Brain pericyte (primary cell): ENCODE measurements at places on chromosomes 6 and 20.

- DNase-seq = no peak
Measured at GRCh38 chr20:53865901-53866793, 204.2 kb downstream of the BCAS1 start.

DNA sequence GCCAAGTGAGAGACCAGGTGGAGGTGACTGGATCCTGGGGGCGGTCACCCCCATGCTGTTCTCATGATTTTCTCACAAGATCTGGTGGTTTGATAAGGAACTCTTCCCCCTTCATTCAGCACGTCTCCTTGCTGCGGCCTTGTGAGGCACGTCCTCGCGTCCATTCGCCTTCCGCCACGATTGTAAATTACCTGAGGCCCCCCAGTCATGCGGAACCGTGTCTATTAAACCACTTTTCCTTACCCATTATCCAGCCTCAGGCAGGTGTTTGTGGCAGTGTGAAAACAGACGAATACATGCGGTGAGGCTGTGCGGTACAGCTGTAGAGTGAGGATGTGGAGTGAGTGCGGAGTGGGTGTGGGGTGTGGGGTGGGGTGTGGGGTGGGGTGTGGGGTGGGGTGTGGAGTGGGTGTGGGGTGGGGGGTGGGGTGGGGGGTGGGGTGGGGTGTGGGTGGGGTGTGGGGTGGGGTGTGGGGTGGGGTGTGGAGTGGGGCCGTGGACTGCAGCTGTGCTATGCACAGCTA lies 12.1 kb upstream of the NTSR1 start:
- DNase-seq = no peak

GRCh38 chr6:35248300-35248699 lies 11.2 kb upstream of the ZNF76 start:
- no peak for DNase-seq

DNA sequence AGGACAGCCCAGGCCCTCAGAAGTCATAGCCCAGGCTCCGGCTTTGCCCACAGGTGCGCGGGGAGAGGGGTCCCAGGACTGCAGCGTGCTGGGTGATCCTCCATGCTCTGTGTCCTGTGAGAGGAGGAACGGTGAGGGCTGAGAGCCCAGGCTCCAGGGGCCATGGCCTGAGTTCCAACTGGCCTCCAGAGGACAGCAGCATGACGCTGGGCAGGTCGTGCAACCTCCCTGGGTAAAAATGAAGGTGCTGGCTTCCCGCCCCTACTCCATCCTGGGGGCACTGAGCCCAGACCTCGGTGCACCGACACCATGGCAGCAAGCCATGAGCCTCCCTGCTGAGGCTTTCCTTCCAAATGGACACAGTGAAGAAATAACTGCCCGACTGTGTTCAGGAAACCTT lies 305.4 kb downstream of the TAF4 start:
- no peak for DNase-seq

GRCh38 chr6:151490996-151491395 lies 2.8 kb upstream of the CCDC170 start:
- DNase-seq = no peak

GRCh38 chr6:84052204-84052882 lies 18.8 kb downstream of the MRAP2 start:
- peak; percentile 60 for DNase-seq

GRCh38 chr20:45407067-45407745 lies 883 bp upstream of the DBNDD2 start:
- DNase-seq = no peak

DNA sequence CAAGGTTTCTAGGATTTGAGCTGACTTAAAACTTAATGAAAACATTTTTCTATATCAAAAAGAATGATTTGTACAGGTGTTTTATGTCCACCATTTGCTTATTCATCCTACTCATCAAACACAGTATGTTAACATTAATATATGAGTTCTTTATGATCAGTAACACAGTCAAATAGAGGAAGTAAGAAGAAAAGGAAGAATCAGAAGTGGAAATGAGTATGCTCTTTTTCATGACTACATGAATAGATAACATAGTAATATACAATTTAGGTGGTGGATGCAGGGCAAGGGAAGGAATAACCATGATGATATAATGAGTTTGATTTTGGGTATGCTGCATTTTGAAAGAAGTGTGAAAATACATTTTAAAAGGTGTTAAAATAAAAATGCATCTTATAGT lies 16.5 kb downstream of the KPNA5 start:
- DNase-seq = no peak

DNA sequence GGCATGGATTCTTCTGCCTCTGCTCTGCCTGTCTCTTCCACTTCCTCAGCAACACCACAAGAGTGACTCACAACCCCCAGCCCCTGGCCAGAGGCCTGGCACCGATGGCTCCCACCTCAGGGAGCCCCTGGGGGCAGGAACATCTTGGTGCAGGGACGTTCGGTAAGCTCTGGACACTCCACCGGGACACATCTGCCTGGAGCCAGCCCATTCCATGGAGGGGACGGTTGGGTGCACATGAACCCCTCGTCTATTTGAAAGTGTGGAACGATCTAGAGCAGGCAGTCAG lies 246.5 kb downstream of the ERMARD start:
- no peak for DNase-seq

GRCh38 chr6:22019857-22020256 lies 277.0 kb downstream of the PRL start:
- DNase-seq = no peak

- no peak for DNase-seq
Measured at GRCh38 chr20:43959920-43960227, 45.2 kb downstream of the TOX2 start.

DNA sequence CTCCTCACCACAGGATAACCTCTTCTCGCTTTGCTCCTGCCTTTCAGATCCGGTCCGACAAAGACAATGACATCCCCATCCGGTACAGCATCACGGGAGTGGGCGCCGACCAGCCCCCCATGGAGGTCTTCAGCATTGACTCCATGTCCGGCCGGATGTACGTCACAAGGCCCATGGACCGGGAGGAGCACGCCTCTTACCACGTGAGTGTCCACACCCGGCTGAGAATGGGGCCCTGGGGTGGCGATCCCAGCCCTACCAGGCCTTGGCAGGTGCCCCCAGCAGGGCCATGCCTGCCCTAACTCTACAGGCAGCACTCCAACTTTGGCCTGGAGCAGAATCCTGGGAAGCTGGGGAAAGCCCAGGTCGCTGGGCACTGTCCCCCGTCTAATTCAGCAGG lies 221.1 kb downstream of the TAF4 start:
- DNase-seq = no peak

DNA sequence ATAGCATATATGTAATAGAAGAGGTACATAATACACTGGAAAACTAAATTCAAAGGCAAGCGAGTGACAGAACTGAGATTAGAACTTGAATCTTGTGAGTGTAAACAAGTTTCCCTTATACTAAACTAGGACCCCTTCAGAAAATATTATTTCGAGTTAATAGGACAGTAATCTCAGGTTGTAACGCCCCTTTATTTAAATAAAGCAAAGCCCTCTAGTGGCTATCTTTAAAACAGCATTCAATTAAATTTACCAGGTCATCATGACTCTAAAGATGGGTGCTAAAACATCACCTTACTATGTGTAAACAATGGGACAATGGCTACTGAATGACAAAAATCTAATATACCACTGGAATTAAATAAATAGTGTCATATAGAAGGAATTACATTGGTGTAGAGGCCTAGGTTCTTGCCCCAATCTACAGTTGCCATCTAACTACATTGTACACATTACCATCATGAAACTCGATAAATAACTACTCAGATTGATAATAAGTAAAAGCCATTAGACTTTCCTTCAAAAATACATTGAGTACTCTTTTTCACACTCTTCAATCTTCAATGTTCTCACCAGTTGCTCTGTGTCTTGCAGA lies 255.4 kb upstream of the IRAK1BP1 start:
- DNase-seq = no peak

GRCh38 chr6:40922281-40922680 lies 116.7 kb downstream of the UNC5CL start:
- DNase-seq = no peak

GRCh38 chr20:56323206-56323605 lies 35.6 kb upstream of the FAM210B start:
- no peak for DNase-seq

GRCh38 chr6:152296648-152297376 lies 340.4 kb downstream of the SYNE1 start:
- DNase-seq = no peak

DNA sequence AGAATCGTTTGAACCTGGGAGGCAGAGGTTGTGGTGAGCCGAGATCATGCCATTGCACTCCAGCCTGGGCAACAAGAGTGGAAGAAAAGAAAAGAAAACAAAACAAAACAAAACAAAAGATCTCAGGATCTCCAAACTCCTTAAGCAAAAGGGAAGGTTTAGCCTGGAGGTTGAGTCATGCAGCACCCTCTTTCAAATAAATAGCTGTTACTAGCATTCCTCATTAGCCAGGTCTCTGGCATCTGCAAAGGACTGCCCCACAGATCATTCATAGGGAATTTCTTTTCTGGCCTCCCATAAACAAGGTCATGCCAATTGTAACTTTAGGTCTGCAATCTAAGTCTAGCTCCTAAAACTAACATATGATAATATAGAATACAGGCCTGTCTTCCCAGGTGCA lies 37.2 kb downstream of the EDN1 start:
- no peak for DNase-seq

GRCh38 chr6:6984585-6985366 lies 123.0 kb upstream of the RREB1 start:
- no peak for DNase-seq

GRCh38 chr20:6702144-6702543 lies 65.3 kb upstream of the BMP2 start:
- DNase-seq = no peak

GRCh38 chr6:47144306-47144705 lies 102.2 kb upstream of the ADGRF1 start:
- DNase-seq = no peak

DNA sequence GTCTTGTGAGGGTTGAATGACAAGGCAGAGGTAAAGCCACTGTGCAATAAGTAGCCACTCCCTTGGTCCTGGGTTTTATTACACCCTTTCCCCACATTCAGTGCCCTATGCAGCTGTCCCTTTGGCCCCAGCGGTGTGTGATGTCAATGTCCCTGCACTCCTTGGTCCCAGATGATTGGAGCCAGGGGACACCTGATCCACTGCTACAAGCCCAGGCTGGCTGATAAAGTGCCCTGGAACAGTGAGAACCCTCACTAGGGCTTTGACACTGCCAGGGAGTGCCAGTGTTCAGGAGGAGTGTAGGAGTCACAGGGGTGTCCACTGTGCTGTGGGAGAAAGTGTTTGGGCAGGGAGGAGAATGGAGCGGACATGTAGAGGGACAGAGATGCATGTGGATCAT lies 30.4 kb downstream of the GABRR1 start:
- no peak for DNase-seq

DNA sequence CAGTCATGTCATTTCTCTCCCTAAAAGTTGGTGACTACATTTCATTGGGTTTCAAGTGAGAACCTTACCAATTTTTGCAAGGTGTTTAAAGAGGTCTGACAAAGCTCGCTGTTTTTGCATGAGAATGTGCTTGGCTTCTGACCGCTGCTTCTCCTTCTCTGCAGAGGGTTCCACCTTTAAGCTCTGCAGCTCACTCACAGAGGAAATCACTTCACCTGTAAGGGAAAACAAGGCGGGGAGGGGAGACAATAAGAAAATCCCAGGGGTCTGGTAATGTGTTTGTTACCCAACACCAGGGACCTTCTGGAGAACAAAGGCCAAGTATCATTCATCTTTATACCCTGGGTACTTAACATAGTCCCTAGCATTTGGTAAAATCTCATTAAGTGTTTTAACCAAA lies 40.0 kb upstream of the LYRM2 start:
- DNase-seq = no peak

GRCh38 chr20:47055699-47056369 lies 161.2 kb downstream of the EYA2 start:
- no peak for DNase-seq

GRCh38 chr6:167007985-167008384 lies 8.8 kb downstream of the CEP43 start:
- no peak for DNase-seq
